ENCODE measurements at places on chromosomes 12 and 14. TPM values are rescaled to one million over a fixed set of nuclear protein-coding genes. Genes with fewer than 3 reads are reported as not detected.
A peak's percentile ranks its signal among the peaks of the same experiment; 100 is the strongest.

The TRIM9 gene
- polyA plus RNA-seq = 0.76 TPM

The FICD gene
- polyA plus RNA-seq = 1.2 TPM

The PTPRB gene
- polyA plus RNA-seq = 1.3 TPM

The MUCL1 gene
- not detected for polyA plus RNA-seq

DNA sequence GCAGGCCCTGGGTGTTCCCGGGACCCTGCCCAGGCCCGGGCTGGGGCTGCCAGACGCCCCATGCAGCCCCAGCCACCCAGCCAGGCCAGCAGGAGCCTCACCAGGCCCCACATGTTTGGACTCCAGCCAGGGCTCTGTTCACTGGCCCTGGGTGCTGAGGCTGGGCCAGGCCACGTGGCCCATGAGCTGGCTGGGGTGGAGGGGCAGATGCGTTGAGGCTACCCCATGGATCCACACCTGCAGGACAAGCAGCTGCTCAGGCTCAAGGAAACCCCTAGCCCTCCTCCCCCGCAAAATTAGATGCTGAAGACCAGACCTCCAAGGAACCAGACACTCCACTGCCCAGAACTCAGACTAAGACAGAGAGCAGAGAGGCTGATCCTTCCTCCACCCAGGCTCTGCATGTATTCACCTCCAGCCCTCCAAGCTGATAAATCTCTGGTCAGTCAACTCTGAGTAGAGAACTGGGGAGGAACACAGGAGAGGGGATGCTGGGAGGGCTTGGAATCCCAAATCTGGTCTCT lies 1.6 kb downstream of the CDH24 start:
- H3K27me3 ChIP-seq = no peaks in the 10 kb centered on the region
- peak; percentile 70 for DNase-seq
- H3K4me1 ChIP-seq = peaks cover 25% of the 10 kb centered on the region
- H3K4me3 ChIP-seq = no peak overlapping the region

DNA sequence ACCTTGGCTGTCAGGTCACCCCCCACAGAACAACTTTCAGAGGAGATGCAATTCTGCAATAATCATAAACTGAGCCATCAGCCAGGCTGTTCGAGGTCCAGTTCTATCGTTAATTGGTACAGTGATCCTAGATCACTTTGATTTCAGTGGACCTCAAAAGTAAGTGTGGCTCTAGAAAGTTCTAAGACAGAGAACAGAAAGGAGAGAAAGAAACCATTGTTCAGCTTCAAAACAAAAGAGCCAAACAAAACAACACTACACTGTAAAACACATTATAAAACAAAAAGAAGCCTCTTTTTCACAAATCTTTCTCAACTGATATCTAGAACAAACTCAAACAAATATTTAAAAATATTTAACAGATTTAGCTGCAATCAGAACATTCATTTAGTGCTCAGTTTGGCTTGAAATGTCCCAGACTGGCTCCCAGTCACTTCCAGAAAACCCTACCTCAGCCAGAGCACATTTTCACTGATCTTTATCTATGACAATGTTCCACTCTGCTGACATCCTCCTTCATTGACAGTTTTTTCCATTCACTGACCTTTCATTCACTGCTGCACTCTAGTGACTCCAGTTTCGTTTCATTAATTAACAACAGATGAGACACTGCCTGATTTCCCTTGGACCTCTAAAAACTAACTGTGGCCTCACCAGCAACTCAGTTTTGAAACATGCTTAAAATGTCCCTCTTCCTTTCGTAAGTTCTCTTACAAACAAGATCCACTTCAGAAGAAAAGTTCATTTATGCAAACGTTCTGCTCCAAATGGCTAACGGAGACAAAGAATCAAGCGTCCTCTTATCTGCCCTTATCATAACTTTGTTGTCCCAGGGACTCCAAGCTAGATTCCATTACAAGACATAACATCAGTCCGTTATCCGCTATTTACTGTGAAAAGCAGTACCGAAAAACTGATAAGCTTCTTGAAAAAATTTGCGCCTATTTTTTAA lies 56.8 kb downstream of the DUSP16 start:
- no peaks in the 10 kb centered on the region for H3K27me3 ChIP-seq
- H3K4me3 ChIP-seq = no peak overlapping the region
- H3K4me1 ChIP-seq = peaks cover 52% of the 10 kb centered on the region
- peak; percentile 68 for DNase-seq

GRCh38 chr14:30191639-30192279 lies 264.1 kb upstream of the PRKD1 start:
- no peak for DNase-seq
- H3K4me1 ChIP-seq = no peaks in the 10 kb centered on the region
- H3K4me3 ChIP-seq = no peak overlapping the region

DNA sequence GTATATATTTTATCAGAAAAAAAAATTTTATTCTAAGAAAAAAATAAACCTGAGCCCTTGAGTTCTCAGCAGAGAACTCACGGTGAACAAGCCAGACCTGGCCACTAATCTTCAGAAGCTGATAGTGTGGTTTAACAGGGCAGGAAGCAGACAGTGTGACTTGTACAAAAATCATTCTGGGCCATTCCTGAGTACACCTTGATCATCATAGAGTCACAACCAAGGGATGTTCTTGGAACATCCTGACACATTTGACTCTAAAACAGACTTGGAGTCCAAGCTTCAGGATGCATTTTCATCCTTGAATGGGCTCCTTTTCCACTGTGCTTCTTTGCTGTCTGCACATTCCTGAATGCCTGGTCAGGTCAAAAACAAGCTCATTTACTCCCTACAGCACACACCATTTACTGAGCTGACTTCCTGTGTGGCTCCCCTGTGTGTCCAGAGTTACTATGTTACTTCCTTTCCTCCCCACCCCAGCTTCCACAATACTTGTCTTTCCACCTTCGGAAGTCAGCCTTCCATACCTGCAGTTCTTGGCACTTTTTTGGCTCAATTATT lies 112.0 kb downstream of the ANO6 start:
- no peak overlapping the region for H3K4me3 ChIP-seq
- no peaks in the 10 kb centered on the region for H3K36me3 ChIP-seq
- H3K27ac ChIP-seq = no peak overlapping the region
- H3K4me1 ChIP-seq = no peaks in the 10 kb centered on the region
- no peak for DNase-seq
- H3K27me3 ChIP-seq = no peaks in the 10 kb centered on the region

DNA sequence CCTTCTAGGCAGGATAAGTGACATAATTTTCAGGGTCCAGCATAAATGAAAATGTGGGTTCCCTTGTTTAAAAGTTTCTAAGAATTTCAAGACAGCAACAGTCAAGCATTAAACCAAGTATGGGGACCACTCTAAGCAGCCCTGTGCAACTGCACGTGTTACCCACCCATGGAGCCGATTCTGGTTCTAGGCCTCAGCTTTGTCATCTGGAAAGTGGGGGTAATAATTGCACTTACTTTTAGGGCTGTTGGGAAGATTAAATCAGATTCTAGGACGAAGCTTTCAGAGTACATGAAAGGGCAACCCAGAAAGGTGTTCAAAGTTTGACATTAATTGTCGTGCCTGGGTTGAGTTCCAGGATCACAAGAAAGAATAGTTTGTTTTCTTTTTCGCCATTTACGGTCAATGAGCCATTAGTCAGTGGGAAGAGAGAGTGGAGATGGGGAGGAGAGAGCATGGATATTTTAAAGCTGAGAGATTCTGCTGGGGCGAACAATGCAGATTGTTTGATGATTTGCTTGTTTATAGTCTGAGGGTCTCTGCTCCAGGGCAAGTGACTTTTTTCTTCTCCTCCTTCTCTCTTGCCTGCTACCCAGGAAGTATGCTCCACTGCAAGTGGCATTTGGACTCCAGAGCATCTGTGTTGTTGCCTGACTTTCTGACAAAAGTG lies 10.7 kb upstream of the PPFIBP1 start:
- H3K4me3 ChIP-seq = no peak overlapping the region
- no peak for DNase-seq
- H3K36me3 ChIP-seq = no peaks in the 10 kb centered on the region
- peaks cover 11% of the 10 kb centered on the region for H3K4me1 ChIP-seq
- no peak overlapping the region for H3K27ac ChIP-seq
- H3K27me3 ChIP-seq = no peaks in the 10 kb centered on the region

DNA sequence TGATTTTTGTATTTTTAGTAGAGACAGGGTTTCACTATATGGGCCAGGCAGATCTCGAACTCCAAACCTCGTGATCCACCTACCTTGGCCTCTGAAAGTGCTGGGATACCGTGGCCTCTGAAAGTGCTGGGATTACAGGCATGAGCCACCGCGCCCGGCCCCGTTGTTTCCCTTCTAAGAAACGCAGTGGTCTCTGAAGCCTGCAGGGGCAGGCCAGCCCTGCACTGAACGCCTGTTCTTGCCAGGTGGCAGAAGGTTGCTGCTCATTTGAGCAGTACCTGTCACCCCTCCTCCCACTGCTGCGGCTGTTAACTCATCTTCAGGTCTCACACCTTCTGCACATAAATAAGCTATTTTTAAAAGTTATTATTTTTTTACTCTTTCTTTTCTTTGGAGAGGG lies 24.3 kb downstream of the GPRC5A start:
- DNase-seq = no peak
- H3K4me3 ChIP-seq = no peak overlapping the region
- H3K4me1 ChIP-seq = peaks cover 9% of the 10 kb centered on the region
- H3K27me3 ChIP-seq = no peaks in the 10 kb centered on the region

- DNase-seq = peak; percentile 61
- H3K4me3 ChIP-seq = peak overlapping the region; percentile 75
- peaks cover 76% of the 10 kb centered on the region for H3K4me1 ChIP-seq
- H3K36me3 ChIP-seq = no peaks in the 10 kb centered on the region
- H3K27me3 ChIP-seq = no peaks in the 10 kb centered on the region
These were observed 995 bp downstream of the TNFRSF1A start for GRCh38 chr12:6340745-6341416.

- H3K4me1 ChIP-seq = no peaks in the 10 kb centered on the region
- no peaks in the 10 kb centered on the region for H3K36me3 ChIP-seq
- H3K27me3 ChIP-seq = no peaks in the 10 kb centered on the region
These were observed 30.5 kb downstream of the MBIP start for GRCh38 chr14:36289954-36290353.

DNA sequence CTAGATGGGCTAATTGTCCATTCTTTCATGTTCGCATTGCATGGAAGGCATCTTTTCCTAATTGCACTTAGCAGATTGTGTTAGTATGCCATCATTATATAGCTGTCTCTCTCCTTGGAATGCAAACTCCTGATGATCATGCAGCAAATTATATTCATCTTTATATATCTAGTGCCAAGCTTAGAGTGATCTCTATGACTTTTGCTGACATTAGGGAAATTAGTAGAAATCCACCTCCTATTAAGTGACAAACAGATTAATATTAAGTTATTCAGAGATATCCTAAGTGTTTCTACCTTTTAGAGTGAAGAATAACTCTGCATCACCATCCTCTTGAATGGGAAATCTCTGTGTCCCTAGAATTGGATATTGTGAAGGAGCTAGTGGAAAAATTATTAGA lies 185.6 kb downstream of the FOXG1 start:
- no peaks in the 10 kb centered on the region for H3K4me1 ChIP-seq
- no peak for DNase-seq
- H3K4me3 ChIP-seq = no peak overlapping the region
- no peak overlapping the region for H3K27ac ChIP-seq
- no peaks in the 10 kb centered on the region for H3K27me3 ChIP-seq
- H3K36me3 ChIP-seq = no peaks in the 10 kb centered on the region

- no peaks in the 10 kb centered on the region for H3K27me3 ChIP-seq
- peaks cover 26% of the 10 kb centered on the region for H3K4me1 ChIP-seq
- H3K4me3 ChIP-seq = peak overlapping the region; percentile 36
- peak overlapping the region; percentile 100 for H3K27ac ChIP-seq
- DNase-seq = peak; percentile 54
These were observed 2.7 kb upstream of the CDKN1B start for GRCh38 chr12:12714276-12715021.

GRCh38 chr12:12807970-12808702 lies 5.0 kb upstream of the DDX47 start:
- H3K27me3 ChIP-seq = no peaks in the 10 kb centered on the region
- H3K27ac ChIP-seq = peak overlapping the region; percentile 75
- no peaks in the 10 kb centered on the region for H3K36me3 ChIP-seq
- DNase-seq = peak; percentile 43
- no peak overlapping the region for H3K4me3 ChIP-seq
- H3K4me1 ChIP-seq = peaks cover 14% of the 10 kb centered on the region

DNA sequence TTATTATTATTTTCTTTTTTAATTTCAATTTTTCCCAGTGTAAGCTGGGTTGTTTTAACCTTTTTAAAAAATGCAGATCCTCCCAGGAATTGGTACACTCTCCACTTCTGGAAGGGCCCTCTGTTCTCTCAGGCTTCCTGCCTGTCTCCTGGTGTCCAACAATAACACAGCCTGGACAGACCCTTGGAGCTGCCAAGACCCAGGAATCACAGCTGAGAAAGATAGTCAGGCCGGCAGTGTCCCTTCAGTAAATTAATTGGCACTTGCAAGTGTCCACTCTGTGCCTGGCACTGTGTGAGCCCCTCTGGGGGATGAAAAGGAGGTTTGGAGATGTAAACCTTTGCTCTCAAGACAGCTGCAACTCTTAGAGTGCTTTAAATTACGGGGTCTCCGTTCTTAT lies 113.3 kb downstream of the SMOC1 start:
- DNase-seq = no peak
- H3K4me1 ChIP-seq = peaks cover 7% of the 10 kb centered on the region
- no peaks in the 10 kb centered on the region for H3K36me3 ChIP-seq
- H3K27ac ChIP-seq = no peak overlapping the region
- no peak overlapping the region for H3K4me3 ChIP-seq
- no peaks in the 10 kb centered on the region for H3K27me3 ChIP-seq

GRCh38 chr14:72291908-72292688 lies 359.9 kb downstream of the RGS6 start:
- H3K36me3 ChIP-seq = no peaks in the 10 kb centered on the region
- DNase-seq = peak; percentile 79
- H3K27me3 ChIP-seq = no peaks in the 10 kb centered on the region
- H3K4me1 ChIP-seq = no peaks in the 10 kb centered on the region
